ENCODE measurements at places on chromosomes 16 and 17.
A peak's percentile ranks its signal among the peaks of the same experiment; 100 is the strongest.

- DNase-seq: no peak
Measured at GRCh38 chr16:64392456-64392855, 729.4 kb downstream of the CDH11 start.

DNA sequence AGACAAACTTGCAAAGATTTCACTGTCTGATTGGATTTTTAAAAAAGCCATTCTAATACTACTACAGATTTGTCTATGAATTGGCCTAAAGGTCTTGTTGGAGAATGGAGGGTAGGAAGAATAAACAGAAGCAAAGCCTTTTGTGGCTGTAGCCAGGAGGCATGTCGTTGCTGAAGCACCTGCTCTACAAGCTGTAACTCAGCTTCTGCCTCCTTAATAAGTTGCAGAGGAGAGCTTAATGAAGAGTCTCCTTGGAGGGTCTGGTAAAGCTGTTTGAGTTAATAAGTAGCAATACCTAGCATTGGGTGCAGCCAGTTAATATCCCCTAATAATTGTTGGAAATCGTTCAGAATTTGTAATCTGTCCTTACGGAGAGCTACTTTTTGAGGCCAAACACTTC is 10.0 kb upstream of the ZNF689 start:
- DNase-seq: no peak

GRCh38 chr17:2929881-2930533 is 133.4 kb downstream of the OR1D5 start:
- peak; percentile 32 for DNase-seq

- no peak for DNase-seq
Measured at GRCh38 chr16:54687043-54687899, 243.4 kb upstream of the IRX5 start.

GRCh38 chr17:80826955-80827645 is 164.5 kb upstream of the CHMP6 start:
- no peak for DNase-seq

Data from GM19239 (cell line).